ENCODE measurements at places on chromosomes 3 and 15.

DNA sequence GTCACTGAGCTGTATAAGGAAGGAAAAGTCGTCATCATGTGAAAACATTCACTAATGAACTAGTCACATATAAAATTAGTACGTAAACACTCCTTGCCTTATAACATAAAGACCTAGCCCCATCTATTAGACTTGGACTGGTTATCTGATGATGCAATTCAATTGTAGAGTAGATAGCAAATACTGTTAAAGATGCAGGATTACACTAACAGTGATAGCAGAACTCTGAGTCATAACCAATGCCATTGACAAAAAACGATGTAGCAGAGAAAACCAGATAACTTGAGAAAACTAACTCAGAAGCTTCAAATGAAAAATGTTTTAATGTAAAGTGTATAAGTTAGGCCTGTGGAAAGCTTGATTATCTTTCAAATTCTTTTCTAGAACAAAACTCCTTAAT is 132.2 kb downstream of the WDR72 start:
- no peak for DNase-seq

DNA sequence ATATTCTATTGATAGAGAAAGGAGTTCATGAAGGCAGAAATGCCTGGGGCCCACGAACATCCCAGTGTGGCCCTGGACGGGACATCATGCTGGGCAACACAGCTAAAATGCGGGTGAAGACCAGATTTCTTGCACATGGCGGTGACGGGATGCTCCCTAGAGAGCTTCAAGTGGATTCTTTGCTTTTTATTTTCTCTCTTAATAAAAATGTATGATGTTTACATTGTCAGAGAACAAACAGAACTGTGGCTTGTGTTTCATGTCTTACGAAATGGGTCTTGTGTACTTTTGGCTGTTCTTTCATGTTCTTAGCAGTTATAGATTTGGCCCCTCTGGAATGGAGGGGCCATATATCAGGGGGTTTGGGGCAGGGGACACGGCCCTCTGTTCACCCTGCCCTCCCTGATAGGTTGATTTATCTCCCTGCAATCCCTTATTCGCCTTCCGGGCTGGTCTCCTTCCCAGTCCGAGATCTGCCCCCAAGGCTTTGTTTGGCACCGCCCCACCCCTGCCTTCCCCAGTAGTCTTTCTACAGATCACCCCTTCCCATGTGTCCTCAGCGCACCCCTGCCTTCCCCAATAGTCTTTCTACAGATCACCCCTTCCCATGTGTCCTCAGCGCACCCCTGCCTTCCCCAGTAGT is 68.7 kb upstream of the CGNL1 start:
- DNase-seq: no peak

DNA sequence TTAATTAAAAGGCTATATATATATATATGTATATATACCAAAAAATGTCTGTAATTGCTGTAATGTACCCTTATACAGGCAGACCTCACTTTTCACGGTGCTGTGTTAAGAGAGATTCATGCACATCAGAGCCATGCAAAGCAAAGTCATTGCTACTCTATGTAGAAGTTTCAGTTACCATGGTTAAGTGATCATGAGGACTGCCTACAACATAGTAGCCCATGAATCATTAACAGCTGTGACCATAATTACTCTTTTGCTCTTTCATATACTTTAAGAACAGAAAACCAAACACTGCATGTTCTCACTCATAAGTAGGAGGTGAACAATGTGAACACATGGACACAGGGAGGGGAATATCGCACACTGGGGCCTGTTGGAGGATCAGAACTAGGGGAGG is 225.3 kb upstream of the EPHA3 start:
- DNase-seq: no peak

GRCh38 chr3:175233957-175234940 is 375.1 kb downstream of the NAALADL2 start:
- no peak for DNase-seq

DNA sequence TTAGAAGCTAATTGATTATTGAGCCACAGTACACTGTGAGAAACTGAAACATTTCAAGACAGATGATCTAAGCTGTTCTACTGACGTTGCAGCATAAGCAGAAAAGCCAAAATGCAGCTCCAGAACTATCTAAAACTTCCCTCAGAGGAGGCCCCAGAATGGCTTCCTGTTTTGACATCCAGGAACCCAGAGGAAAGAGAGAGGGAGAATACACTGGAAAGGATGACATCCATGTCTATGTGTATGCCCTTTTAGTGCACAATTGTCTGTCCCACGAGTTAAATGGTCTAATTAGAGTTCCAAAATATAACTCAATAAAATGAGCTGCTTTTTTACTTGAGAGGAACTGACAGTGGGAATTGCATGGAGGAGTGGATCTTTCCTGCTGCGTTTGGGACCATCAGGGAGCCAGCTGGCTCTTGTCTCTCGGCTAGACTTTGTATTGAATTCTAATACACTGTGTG is 688.1 kb downstream of the ZNF385D start:
- DNase-seq: no peak

DNA sequence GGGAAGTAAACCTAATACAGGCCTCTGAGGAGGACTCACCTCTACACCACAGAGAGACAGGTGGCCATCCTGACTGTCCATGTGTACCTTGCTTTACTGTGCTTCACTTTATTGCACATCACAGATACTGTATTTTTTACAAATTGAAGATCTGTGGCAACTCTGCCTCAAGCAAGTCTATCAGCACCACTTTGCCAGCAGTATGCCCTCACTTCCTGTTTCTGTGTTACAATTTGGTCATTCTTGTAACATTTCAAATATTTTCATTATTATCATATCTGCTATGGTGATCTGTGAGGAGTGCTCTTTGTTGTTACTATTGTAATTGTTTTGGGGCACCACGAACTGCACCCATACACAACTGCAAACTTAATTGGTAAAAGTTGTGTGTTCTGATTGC is 78.0 kb downstream of the BBX start:
- no peak for DNase-seq

GRCh38 chr3:133167340-133168024 is 129.3 kb downstream of the TMEM108 start:
- DNase-seq: no peak

DNA sequence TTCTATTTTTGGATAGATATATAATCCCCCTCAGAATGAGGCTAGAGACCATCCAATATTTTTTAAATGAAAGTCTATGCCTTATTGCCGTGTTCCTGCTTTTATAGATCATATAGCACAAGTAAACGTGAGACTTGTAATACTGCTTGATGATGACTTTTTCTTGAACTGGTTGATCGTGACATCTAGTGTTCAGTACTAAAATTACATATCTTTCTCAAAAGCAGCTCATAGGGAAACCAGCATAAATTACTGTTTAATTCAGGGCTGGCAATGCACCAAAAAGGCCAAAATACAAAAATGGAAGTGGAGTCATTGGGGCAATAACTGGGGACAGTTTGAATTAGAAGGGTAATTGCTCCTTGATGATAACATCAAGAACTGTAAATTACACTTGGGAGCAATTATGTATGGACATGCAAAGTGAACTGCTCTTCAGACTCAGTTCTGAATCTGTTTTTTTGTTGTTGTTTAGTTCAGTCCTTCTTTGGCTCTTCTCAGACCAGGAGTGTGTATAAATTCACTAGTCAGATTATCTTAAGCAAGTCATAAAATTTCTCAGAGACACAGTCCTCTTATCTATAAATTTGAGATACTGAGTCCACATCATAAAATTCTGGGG is 325.3 kb downstream of the THSD4 start:
- DNase-seq: no peak

- no peak for DNase-seq
Observed at GRCh38 chr15:63476229-63476632, 28.2 kb upstream of the USP3 start.

GRCh38 chr15:51260202-51260601 is 78.2 kb downstream of the CYP19A1 start:
- no peak for DNase-seq

Data from stimulated activated CD8-positive, alpha-beta memory T cell treated with anti-CD3 and anti-CD28 coated beads, Interleukin-7, amount 100 ng/mL, for 1 hour (primary cell).